ENCODE measurements at places on chromosomes 6 and 20.

GRCh38 chr6:38750968-38751615, 36.0 kb downstream of the DNAH8 start:
- DNase-seq, result no peak

- no peak for DNase-seq
Measured at GRCh38 chr20:31841928-31842327, 3.5 kb downstream of the FOXS1 start.

- no peak for DNase-seq
Measured at GRCh38 chr20:60694763-60695162, 557.3 kb upstream of the CDH4 start.

DNA sequence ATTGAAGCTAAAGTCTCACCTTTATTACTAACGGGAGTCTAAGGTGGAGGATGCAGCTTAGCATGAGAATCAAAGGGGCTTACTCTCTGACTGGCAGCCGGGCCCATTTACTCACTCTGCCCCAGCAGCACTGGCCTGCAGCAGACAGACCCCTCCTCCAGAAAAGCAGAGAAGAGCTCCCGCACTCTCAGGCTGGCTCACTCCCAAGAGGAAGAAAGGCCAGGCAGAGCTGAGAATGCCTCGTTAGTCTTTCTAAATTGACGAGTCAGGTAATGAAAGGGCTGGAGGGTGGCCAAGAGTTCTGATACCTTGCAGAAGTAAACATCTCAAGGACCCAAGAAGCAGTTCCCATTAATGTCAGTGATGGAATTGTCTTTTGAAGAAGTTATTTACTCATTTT, 44.5 kb upstream of the IL20RA start:
- no peak for DNase-seq

- DNase-seq, result no peak
Measured at GRCh38 chr6:111329882-111330633, 153.0 kb downstream of the REV3L start.

DNA sequence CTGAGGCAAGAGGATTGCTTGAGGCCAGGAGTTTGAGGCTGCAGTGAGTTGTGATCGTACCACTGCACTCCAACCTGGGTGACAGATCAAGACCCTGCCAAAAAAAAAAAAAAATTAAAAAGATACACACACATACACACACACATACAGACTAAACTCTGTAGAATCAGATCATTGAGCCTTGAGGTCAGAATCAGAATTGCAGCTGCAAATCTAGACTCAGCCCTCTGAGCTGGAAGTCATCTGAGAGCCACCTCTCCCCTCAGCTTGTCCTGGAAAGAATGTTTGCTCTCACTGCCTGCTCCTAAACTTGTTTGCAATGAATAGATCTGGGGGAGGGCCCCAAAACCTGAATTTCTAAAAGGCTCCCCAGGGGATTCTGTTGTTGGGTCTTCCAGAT, 41.4 kb upstream of the ANGPT4 start:
- no peak for DNase-seq

GRCh38 chr6:64489763-64490162, 854.2 kb downstream of the PHF3 start:
- DNase-seq, result no peak

GRCh38 chr20:35133031-35133430, 14.1 kb downstream of the EDEM2 start:
- DNase-seq, result no peak

- no peak for DNase-seq
Measured at GRCh38 chr6:130615816-130616215, 211.4 kb upstream of the SMLR1 start.

- DNase-seq, result no peak
Measured at GRCh38 chr20:60641879-60642447, 610.1 kb upstream of the CDH4 start.

GRCh38 chr6:110738899-110739365, 76.3 kb downstream of the CDK19 start:
- no peak for DNase-seq

- DNase-seq, result no peak
Measured at GRCh38 chr6:42692137-42692911, 30.1 kb downstream of the PRPH2 start.

GRCh38 chr6:15062516-15063252, 183.2 kb upstream of the JARID2 start:
- no peak for DNase-seq

Data from T-helper 1 cell (primary cell).